ENCODE measurements at places on chromosomes 4 and X.

- DNase-seq: no peak
Measured at GRCh38 chrX:142977128-142977914, 48.4 kb upstream of the SPANXN4 start.

DNA sequence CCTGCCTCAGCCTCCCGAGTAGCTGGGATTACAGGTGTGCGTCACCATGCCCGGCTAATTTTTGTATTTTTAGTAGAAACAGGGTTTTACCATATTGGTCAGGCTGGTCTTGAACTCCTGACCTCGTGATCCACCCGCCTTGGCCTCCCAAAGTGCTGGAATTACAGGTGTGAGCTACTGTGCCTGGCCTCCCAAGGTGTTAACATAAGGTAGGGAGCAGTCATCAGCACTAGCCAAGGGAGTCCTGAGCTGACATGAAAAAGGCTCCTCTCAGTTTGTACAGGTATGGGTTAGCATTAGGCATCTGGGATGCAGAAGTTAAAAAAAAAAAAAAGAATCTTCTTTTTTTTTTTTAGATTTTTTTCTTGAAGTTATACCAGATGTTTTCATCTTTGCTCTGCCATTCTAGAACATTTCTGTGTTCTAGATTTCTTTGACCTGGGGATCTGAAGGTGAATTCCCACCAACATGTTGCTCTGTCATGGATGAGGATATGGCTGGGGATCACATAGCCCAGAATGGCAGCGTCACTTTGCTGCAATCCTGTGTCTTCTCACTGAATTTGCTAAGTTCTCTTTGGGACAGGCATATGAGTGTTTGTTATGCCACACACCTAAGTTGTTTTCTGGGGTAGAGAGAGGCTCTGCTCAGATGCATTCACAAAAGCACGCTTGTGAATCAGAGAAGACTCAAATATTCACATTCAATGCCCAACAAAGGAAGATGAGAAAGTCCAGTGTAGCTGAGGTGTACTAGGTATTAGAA, 24.4 kb upstream of the PLA2G12A start:
- DNase-seq: no peak

DNA sequence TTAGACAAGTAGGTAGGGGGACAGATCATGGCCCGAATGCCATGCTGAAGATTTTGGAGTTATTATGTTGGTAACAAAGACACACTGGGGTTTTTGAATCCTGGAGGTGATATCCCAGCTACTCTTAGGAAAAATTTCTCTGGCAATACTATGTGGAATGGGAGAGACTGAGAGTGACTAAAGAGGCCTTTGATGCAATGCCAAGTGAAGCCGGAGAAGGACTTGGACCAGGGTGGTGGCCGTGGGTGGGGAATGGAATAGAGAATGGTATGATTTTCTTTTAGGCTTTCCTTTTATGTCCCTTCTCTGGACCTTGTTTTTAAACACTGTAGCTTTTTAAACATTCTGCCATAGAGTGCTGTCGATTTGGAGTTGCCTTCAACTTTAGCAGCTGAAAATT, 141.6 kb downstream of the DCLK2 start:
- DNase-seq: no peak

- no peak for DNase-seq
Measured at GRCh38 chrX:13590207-13590606, 20.8 kb downstream of the EGFL6 start.

GRCh38 chrX:50996930-50997329, 86.4 kb downstream of the BMP15 start:
- DNase-seq: no peak

GRCh38 chrX:153516073-153516472, 1.4 kb upstream of the ATP2B3 start:
- no peak for DNase-seq

DNA sequence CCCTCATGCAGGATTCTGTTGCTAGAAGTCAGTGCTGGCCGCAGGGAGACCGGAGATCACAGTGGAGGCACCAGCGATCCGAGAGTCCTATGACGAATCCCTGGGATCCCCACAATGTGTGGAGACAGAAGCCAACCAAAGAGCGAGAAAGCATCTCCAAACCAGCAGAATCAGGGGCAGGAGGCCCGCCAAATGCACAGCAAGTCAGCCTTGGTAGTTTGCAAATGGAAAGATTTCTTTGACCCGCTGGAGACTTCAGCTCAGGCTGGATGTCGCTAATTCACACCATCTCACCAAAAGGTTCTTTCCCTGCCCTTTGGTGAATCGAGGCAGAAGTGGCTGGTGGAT, 505 bp upstream of the PKD2 start:
- DNase-seq: no peak

DNA sequence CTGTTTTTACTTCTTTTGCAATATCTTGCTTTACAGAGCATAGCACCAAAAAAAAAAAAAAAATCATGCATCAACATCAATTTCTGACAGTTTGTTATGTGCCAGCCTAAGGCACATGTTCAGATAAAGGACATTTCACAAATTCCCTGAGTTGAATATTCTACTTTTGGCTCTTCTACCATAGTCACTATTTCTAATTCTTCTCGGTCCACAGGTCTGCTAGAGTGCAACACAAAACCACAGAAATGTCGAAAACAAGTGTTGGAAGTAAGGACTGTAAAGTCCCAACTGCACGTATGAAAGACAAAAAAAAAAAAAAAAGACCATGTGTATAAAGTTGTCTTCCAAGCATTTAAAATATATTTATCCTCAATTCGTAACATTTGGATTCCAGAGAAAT, 494.2 kb upstream of the INTU start:
- no peak for DNase-seq

DNA sequence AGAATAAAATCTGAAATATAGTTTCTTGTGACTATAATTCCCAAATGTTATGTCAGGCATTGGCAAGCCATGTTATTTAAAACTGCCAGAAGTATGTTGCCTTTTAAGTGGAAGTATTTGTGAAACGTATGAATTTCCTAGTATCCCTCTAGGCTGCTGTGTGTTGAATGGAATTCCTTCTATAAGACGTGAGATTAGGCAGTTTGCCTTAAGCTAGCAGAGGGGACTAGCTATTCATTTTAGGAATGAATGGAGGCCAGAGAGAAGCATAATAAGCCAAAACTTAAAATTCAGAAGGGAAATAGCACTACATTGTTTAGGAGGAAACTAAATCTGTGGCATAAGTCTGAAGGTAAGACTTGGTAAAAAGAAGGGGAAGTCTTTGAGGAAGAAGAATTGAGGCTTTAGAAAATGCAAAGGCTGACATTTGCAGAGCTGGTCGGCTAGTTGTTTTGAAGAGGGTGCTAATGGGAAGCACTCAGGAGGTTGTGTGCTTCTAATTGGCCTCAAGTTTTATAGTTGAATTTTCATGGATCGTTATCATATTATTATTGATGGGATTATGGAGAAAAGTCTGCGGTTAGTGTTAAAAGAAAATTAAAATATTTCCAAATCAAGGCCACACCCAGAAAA, 57.1 kb downstream of the TMEM131L start:
- no peak for DNase-seq

GRCh38 chr4:105714071-105714521, 5.5 kb downstream of the GSTCD start:
- no peak for DNase-seq

DNA sequence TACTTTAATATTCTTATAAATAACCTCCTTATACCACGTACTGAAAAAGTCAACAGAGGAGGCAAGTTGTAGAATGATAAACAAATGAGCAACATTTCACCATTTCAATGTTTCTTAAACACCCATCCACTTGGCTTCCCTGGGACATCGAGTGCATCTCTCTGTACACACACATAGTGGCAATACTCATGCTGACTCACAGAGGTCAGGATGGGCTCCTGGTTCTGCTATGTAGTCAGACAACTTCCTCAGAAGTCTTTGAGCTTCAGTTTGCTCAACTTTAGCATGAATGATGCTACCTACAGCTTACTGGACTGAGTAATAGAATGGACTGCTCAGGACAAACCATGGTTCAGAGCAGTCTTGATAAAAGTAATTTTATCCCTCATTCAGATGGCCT, 56.9 kb downstream of the MAD2L1 start:
- DNase-seq: no peak

- DNase-seq: no peak
Measured at GRCh38 chr4:4735136-4735750, 124.2 kb upstream of the MSX1 start.

GRCh38 chr4:2535376-2536192, 863 bp upstream of the FAM193A start:
- DNase-seq: peak; percentile 54

- DNase-seq: no peak
Measured at GRCh38 chr4:75344915-75345314, 169.3 kb downstream of the RCHY1 start.

DNA sequence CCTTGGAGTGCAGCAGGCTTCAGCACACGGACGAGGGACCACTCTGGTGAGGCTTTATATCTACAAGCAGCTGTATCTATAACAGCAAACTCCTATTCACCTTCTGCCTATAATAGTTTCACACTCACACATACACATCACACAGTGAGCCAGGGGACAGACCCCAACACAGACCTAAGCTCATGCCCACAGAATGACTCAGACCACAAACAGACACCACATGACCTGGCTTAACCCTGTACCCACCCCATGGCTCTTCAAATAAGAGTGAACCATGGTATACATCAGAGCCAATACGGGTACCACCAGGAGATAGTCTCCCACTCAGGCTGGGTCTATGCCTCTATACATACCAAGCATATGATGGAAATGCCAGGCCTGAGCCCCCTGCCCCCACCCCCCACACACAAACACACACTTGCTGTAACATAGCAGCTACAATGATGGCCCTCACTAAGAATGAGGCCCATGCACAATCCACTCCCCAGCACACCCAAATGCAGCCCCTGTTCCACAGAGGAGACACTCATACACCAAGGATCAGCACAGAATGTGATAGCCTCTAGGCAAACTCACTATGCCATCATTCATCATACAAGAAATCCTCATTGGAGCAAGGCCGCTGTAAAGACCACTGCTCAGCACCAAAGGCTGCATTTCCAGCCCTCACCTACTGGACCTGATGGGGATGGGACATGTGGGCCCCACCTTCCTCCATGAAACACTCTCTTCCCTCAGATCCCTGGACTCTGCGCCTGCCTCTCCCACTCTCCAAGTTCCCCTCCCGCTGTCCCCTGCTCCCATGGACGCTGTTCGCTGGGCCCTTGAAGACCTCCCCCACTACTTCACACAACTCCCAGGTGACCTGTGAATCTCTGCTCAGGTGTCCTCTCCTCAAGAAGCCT, 62.1 kb upstream of the XIAP start:
- DNase-seq: no peak

DNA sequence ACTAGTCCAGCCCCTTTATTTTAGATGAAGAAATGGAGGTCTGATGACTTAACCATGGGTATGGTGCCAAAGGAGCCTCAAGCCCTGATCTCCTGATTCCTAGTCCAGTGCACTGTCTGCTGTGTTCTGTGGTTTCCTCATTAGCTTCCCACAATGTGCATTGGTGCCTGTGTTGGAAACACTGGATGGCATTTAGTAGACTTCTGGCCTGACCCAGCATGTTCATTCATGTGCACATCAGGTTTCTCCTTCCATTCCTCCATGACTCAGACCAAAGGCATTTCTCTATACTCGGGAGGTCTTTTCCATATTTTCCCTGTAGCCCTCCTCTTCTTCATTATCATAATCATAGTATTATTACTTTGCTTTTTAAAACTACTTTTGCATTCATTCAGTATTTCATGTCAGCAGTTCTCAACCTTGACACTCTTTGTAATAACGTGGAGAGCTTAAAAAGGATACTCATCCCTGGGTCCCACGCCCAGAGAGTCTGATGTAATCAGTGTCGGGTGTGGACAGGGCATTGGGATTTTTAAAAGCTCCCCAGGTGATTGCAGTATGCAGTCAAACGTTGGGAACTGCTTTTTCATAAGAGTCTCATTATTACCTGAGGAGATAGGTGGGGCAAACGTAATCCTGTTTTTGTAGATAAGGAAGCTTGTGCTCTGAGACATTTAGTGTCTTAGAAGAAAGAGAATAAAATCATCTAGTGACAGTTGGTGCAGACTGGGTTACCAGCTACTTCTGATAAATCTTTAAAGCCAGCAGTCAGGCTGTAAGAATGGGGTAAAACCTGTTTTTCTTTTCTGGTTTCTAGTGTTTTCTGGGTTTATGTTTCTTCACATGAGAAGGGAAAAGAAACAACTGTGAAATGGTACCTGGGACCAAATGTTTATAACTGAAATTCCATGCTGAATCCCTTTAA, 40.9 kb upstream of the XK start:
- no peak for DNase-seq

- no peak for DNase-seq
Measured at GRCh38 chrX:96394598-96394997, 290.0 kb upstream of the DIAPH2 start.

GRCh38 chrX:867502-867901, 236.9 kb downstream of the SHOX start:
- no peak for DNase-seq

DNA sequence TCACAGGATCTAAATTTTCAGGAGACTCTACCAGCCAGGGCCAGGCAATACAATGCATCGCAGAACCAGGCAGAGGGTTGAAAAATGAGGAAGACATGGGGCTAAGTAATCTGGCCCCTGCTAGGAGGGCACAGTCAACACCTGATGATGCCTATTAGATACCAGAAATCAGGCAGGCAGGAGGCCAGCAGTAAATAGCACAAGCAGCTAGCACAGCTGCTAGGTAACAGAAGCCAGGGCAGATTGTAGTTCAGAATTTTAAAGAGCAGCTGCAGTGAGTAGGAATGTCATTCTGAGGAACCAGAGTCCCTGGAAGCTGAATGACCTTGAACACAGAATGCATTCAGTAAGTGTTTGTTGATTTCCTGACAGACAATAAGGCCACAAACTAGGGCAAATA, 38.8 kb upstream of the TRPC5OS start:
- DNase-seq: no peak

DNA sequence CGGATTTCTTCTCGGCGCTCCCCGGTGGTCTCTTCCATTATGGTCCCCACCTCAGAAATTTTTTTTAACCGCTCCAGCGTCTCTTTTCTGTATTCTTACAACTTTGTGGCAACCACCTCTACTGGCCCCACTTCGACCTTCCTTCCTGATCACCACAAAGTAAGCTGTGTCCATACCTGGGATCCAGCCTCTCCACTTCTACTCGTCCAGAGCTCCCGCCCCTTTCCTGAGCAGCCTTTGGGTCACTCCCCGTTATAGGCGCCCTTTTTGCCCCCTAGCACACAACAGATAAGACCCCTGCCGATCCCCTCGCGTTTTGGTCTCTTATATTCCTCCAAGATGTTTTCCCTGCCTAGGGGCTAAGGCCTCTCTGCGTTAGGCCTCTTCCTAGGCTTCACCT, 557 bp downstream of the PIGG start:
- DNase-seq: no peak

DNA sequence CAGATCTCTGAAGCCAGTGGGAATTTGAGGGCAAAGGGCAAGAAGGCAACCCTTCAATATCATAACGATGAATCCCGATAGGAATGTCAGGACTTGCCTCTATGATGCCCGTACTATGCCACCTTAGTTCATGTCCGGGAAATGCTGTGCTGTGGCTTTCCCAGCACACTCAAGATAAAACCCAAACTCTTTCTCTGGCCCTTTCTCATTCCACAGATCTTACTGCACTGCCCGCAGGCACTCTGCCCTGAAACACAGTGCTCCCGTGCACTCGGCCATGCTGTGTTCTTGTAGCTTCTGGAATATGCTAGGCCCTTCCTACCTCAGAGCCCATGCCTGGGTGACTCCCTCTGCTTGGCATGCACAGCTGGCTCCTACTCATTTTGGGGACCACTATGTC, 26.3 kb downstream of the SORCS2 start:
- DNase-seq: no peak

- DNase-seq: no peak
Measured at GRCh38 chr4:40122941-40123340, 66.3 kb downstream of the N4BP2 start.
